ENCODE measurements at places on chromosomes 11 and 22. TPM values are rescaled to one million over a fixed set of nuclear protein-coding genes. Genes with fewer than 3 reads are reported as not detected.

Gene ACTN3
- not detected for polyA plus RNA-seq

Gene OR51E2
- polyA plus RNA-seq, result not detected

DNA sequence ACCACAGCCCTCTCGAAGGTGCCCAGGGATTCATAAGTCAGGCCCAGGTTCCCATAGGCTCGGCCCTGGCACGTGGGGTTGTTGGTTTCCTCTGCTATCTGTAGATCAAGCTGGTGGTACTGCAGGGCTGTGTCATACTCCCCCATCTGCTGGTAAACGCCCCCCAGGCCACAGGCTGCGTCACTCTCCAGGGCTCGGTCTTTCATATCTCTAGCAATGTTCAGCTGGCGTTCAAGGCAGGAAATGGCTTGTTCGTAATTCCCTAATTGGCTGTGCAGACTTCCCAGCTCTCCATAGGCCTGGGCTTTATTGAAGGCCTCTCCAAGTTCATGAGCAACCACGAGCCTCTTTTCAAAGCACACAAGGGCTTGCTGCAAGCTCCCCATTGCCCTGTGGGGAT lies 186.4 kb upstream of the PITPNB start:
- DNase-seq, result no peak

DNA sequence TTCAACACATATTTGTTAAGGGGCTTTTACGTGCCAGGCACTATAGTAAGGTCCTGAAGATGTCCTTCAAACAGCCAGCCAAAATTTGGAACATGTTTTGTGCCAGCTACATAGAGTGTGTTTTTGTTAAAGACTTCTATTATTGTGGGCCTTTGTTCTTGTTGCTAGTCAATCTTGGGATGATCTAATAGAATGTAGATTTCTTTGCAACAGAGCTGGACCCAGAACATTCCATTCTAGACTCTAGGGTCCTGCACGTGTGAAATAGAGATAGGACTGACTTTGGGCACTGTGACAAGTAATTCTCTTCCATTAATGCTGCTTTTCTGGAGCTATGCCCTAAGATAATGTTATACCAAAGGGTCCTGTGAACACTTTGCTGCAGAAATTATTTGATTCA lies 16.9 kb upstream of the IPO7 start:
- no peak for DNase-seq

Gene APLNR
- polyA plus RNA-seq, result 149 TPM

- DNase-seq, result no peak
Measured at GRCh38 chr11:17498058-17498457, 21.4 kb upstream of the ABCC8 start.

DNA sequence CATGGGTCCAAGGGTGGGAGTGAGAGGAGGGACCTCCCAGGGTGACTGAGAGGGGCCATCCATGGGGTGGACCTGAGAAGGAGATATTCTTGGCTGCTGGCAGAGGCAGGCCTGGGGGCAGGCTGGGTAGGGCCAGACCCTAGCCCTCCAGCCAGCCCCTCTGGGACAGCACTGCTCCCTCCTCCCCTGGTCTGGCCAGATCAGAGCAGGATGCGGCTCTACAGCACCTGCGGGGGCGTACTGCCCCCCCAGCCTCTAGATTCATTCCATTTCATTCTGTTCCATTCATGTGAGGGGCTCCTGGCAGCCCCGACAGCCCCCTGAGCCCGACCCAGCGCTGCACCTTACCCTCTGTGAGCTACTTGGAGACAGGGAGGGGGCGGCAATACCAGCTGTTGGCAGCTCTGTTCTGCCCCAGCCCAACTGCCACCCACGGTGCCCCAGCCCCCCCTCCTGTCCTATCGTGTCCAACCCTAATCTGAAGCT lies 34.3 kb upstream of the MYRF start:
- no peak for DNase-seq

- DNase-seq, result peak; percentile 31
Measured at GRCh38 chr11:69000831-69001242, 12.2 kb downstream of the MRGPRF start.

Gene IL17REL
- 0.11 TPM for polyA plus RNA-seq

DNA sequence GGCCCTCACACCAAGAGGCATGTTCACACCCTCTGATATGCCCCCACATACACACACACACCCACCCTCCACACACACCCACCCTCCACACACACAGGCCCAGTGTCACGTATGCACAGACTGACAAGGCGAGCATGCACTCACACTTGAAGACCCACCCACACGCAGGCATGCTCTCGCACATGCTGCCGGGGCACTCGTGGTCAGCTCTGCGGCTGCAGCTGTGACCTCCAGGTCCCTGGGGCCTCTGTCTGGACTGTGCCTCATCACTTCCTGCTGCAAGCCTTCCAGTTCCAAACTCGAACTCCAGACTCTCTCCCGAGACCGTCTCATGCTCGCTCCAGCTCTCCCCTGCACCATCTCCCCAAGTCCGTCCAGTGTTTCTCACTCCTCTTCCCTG lies 9.5 kb downstream of the DCHS1 start:
- no peak for DNase-seq

Gene PARVA
- polyA plus RNA-seq, result 93.1 TPM

DNA sequence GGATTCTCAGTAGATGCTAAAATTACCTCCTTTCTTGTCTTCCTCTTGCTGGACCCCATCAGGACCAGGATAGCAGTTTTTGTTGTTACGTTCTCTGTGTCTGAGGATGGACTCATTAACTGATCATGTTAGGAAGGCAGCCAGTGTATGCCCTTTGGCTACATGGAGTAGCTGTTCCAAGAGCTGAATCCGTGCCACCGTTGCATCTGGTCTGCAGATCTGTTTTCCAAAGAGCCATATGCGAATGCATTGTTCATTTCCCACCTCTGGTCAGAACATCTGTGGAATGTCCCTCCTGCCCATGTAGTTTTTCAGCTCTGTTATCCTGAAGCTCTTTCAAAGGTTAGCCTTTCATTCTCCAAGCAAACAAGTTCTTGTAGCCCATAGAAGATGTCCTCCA lies 188.4 kb downstream of the SPON1 start:
- no peak for DNase-seq

Gene IL18
- polyA plus RNA-seq, result 5.5 TPM

Gene CD3D
- 1.7 TPM for polyA plus RNA-seq

Gene ZDHHC5
- polyA plus RNA-seq, result 38.1 TPM

DNA sequence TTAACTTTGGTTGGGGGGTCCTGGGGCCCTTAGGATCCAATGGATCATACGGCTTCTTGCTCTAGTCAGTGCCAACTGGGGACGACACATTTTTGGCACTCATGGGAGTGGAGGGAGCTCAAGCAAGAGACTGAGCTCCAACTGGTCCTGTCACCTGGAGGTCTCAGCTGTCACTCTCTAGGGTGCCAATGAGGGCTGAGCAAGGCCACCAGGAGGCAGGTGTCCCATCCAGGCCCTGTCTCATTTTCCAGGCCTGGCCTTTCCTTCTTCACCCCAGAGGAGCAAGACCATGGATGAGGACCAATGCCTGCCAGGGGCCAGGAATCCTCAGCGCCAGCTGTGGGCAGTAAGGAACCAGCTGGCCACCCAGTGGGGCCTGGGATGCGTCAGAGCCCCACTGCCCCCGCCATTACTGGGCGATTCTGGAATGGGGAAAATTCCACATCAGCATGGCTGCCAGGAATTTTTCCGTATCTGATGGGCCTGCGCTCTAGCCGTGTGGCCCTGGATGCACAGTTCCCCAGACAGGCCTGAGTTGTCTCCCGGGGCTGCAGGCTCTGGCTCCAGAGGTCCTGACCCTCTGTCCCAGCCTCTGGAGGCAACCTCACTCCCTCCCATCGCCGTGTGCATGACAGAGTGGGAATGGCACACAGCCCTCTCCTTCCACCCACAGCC lies 669 bp upstream of the GAL3ST1 start:
- no peak for DNase-seq

DNA sequence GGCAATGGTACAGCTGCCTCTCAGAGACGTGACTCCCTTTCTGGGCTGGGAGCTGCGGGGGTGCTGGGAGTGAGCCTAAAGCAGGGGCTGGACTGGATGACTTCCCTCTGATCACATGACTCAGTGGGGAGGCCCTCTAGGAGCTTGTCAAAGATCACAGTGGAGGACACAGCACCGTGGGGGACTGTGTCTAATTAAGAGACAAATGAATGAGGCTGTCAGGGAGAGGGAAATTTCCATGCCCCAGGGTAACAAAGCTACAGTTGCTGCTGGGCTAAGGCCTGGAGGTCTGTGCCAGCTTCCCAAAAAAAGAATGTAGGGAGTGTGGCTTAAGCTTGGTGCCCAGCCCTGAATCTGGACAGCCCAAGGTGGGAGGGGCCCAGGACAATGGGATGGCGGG lies 262.8 kb upstream of the PLET1 start:
- no peak for DNase-seq

GRCh38 chr11:102577182-102577581 lies 46.6 kb upstream of the MMP7 start:
- DNase-seq, result no peak

DNA sequence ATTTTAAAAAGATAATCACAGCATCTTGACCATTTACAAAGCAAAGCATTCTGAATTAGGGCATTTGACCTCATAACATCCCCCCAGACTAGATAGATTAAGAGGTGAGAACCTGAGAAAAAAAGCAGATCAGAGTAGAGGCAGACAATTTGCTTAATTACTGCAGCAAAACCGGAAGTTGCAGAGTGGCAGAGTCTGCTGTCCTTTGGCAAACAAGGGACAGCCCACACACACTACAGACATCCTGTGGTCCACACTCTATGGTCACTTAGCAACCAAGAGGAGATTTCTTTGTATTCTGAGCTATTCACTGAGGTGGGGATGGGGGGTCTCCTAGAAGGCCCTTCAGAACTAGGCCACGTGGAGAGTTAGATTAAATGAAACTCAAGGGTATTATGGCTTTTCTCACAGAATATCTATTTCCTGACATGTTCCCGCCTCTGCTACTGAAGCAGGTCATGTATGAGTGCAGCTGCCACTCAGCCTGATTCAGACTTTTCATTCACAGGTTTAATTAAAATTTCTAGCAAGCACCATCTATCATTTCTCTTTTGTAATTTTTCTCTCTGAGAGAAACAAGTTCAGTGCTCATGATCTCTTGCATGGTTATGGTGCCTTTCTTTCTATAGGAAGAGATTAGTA lies 48.5 kb downstream of the SVIP start:
- no peak for DNase-seq

Gene RIMBP3B
- polyA plus RNA-seq, result not detected

GRCh38 chr11:70212227-70212811 lies 9.2 kb downstream of the FADD start:
- peak; percentile 24 for DNase-seq

DNA sequence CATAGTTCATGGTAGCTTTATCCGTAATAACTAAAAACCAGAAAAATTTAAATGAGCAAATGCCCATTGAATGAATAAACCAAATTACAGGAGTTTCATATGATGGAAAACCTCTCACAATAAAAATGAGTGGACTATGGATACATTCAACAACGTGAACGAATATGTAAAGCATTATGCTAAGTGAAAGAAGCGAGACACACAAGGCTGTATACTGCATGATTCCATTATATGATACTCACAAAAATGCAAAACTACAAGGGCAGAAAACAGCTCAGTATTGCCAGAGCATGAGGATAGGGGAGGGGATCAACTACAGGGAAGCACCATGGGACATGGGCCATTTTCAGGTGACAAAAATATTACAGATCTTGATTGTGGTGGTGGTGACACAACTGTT lies 22.2 kb downstream of the DDI1 start:
- no peak for DNase-seq

Gene RFPL3
- polyA plus RNA-seq, result not detected

GRCh38 chr22:41876275-41876674 lies 38.6 kb downstream of the SHISA8 start:
- DNase-seq, result no peak

DNA sequence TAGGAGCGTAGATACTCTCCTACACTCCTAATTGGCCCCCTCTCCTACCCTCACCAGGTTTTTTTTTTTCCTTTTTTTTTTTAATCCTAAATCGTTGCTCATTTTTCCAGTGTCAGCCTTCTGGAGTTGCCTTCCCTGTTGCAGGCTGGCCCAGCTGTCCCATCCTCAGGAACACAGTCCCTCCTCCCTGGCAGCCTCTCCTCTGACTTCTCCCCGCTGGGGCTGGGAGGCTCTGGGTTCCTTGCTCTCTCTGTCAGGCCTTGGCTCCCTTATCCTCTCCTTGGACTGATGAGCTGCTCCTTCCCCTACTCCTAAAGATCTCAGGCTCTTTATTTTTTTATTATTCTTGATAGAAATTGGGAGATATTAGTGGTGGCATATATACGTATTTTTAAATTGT lies 62.2 kb downstream of the PKNOX2 start:
- no peak for DNase-seq

GRCh38 chr22:36413022-36413775 lies 25.4 kb upstream of the MYH9 start:
- no peak for DNase-seq

Gene CTTN
- 201 TPM for polyA plus RNA-seq

- DNase-seq, result peak; percentile 60
Measured at GRCh38 chr22:21921184-21921721, 31.4 kb downstream of the PPM1F start.

GRCh38 chr22:44869196-44869595 lies 116.8 kb downstream of the ARHGAP8 start:
- DNase-seq, result no peak

DNA sequence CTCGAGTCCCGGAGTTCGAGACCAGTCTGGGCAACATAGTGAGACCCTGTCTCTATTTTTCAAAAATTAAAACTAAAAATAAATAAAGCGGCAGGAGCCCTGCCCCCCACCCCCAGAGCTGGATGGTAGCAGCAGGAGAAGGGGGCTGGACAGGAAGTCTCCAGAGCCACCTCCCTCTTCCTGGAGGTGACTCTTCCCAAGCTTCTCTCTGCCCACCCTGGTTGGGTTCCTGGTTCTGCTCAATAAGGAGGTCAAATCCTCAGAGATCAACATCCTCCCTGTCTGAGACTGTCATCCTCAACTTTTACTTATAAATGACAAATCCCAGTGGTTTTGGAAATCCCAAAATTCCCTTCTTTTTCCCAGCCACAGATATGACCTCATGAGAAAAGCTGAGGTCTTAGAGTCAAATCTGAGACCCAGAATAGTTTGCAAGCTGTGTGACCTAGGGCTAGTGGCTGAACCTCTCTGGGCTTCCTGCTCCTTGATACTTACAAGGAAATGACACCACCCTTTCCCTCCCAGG lies 987 bp downstream of the C1QTNF6 start:
- DNase-seq, result peak; percentile 15

DNA sequence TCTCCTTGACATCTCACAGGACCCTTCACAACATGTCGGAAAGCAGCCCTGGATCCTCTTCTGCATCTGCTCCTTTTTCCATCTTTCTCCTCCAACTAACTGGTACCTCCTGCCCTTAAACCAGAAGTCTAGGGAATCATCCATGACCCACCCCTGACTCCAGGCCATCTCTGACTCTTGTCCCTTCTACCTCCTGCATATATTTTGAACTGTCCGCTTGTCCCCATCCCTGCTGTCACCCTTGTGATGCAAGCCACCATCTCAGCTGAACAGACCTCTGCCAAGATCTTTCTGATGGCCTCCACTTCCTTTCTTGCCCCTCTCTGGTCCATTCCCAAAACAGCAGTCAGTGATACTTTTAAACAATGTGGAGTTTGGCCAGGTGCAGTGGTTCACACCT lies 7.0 kb downstream of the RIBC2 start:
- DNase-seq, result no peak

DNA sequence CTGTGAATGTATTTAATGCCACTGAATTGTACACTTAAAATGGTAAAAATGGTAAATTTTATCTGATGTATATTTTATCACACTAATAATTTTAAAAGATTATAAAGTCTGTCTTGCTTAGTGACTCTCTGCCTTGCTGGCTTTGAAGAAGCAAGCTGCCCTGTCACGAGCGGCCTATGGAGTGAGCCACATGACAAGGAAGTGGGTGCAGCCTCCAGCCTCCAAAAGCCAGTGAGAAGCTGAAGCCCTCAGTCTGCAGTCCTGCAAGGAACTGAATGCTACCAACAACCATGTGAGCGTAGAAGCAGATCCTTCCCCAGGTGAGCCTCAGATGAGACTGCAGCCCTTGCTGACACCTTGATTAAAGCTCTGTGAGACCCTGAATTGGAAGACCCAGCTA lies 20.0 kb downstream of the C11orf24 start:
- no peak for DNase-seq

Measured in left lung (tissue), 14 donors.